MV-4-11 (cell line): ENCODE measurements at places on chromosomes 4 and X.
A peak's percentile ranks its signal among the peaks of the same experiment; 100 is the strongest.

- peak; percentile 81 for DNase-seq
Measured at GRCh38 chr4:89316931-89317366, 9.3 kb upstream of the GPRIN3 start.

- no peak for DNase-seq
Measured at GRCh38 chr4:88196013-88196365, 37.5 kb upstream of the ABCG2 start.

- no peak for DNase-seq
Measured at GRCh38 chr4:127417885-127418535, 214.7 kb upstream of the INTU start.

GRCh38 chr4:47533689-47534347 is 48.7 kb downstream of the ATP10D start:
- DNase-seq: peak; percentile 8

DNA sequence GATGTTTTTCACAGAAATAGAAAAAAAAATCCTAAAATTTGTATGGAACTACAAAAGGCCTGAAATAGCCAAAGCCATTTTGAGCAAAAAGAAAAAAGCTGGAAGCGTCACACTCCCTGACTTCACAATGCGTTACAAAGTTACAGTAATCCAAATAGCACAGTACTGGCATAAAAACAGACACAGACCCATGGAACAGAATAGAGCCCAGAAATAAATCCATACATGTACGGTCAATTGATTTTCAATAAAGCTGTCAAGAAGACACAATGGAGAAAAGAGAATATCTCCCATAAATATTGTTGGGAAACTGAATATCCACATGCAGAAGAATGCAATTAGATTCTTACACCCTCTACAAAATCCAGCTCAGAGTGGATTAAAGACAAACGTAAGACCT is 208.2 kb downstream of the AFAP1 start:
- no peak for DNase-seq

- DNase-seq: peak; percentile 49
Measured at GRCh38 chrX:136639506-136640176, 8.3 kb upstream of the CD40LG start.

- DNase-seq: no peak
Measured at GRCh38 chr4:41994461-41994985, 4.2 kb downstream of the SLC30A9 start.

DNA sequence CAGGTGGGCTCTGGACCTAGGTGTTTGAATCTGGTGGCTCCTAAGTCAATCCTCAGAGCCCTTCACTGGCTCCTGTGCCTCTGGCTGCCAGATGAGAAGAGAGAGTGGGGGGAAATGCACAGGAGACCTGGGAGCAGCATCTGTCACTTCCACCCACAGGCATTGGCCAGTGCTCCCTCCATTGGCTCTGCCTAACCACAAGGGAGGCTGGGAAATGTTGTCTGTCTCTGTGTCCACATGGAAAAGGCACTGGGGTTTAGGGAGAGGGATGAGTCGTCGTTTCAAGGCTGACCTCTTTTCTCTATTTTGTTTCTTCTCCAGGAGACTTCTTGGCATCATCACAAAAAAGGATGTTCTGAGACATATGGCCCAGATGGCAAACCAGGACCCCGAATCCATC is 76.4 kb downstream of the CLCN4 start:
- DNase-seq: no peak

GRCh38 chrX:11239230-11239629 is 54.0 kb upstream of the AMELX start:
- no peak for DNase-seq

DNA sequence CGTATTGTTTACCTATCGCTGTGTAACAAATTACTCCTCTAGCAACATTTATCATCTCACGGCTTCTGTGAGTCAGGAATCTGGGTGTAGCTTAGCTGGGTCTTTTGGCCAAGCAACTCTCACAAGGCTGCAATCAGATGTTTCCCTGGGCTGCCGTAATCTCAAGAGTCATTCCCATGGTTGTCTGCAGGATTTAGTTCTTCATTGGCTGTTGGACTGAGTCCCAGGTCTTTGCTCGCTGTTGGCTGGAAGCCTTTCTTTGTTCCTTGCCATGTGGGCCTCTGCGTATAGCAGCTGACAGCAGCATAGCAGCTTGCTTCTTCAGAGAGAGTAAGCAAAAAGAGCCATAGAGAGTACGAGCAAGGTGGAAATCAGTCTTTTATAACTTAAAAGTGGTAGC is 16.8 kb downstream of the POLR2B start:
- no peak for DNase-seq

- no peak for DNase-seq
Measured at GRCh38 chr4:106496061-106496460, 127.5 kb upstream of the GIMD1 start.

DNA sequence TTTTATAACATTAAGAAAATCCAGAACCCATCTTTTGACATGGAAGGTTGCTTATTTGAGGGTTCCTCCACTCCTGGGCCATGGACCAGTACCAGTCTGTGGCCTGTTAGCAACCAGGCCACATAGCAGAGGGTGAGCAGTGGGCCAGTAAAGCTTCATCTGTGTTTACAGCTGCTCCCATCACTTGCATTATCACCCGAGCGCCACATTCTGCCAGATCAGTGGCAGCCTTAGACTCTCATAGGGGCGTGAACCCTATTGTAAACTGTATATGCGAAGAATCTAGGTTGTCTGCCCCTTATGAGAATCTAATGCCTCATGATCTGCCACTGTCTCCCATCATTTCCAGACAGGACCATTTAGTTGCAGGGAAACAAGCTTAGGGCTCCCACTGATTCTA is 58.6 kb downstream of the NDST4 start:
- no peak for DNase-seq

DNA sequence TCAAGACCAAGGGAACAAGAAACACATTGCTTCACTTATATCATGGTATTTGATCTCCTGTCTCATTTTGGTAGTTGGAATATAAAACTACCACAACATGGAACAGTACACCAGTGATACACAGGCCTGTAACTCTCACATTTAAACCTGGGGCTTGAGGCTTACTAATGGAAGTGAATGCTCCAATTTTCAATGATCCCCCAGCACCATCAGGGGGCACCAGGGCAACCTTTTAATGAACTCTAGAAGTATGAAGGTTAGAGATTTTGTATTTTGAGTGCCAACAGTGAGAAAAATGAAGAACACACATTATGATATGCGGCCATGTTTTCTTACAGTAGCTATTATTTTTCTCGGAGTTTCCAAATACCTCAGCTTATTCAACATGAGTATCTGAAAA is 50.7 kb downstream of the C4orf33 start:
- DNase-seq: no peak
